ENCODE measurements at places on chromosomes 7 and 10.
A peak's percentile ranks its signal among the peaks of the same experiment; 100 is the strongest.

DNA sequence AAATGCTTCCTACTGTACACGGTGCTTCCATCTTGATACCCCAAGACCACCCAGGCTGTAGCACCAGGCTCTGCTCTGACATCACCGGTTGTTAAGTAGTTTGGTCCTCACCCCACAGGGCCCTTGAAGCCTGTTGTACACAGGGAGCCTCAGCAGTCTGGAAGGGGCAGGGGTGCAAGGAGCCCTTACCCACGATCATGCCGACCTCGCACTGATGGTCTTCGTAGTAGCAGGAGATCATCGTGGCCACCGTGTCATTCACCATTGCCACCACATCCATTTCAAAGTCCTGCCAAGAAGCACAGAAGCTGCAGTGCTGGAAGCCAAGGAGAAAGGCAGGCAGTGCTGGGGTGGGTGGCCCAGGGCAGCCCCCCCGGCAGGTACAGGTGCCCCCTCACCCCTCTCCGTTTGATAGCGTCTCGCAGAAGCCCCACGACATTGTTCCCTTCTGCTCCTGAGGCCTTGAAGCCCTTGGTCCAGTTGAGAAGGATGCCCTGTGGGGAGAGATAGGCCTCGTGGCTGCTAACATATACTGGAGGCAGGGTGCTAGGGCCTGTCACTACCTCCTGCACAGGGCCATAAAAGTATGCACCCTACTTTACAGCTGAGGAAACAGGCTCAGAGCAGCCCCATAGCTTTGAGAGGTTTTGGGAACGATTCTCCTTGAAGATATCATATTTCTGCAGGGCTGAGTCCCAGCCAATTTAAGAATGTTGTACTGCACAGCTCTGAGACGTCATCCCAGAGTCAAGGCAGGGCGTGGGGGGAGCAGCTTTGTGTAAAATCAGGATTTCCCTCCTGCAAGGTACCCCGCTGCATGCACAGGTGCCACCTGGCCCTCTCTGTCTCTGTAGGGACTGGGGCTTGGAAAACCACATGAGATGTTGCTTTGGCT, 8.7 kb upstream of the MYL7 start:
- DNase-seq = no peak

- peak; percentile 20 for DNase-seq
These were observed 1.9 kb upstream of the SGMS1 start for GRCh38 chr10:50625649-50626132.

GRCh38 chr10:46052791-46053375, 6.8 kb upstream of the MSMB start:
- no peak for DNase-seq

DNA sequence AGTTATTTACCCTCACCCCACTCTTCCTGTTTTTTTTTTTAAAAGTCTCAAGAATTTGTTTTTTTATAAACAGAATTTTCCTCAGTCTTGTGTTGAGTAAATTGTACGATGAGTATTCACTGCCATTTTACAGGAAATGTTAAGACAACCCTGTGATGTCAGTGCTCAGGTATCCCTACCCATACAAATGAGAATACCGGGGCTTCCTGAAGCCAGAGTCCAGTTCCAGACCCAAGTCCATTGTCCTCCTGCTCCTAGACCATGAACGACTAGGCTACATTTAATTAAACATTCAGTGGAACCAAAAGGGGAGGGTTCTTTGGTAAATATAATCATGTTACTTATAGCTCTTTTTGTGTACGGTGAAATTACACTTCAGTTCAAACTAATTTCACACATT, 79.2 kb downstream of the GNAI1 start:
- DNase-seq = no peak

DNA sequence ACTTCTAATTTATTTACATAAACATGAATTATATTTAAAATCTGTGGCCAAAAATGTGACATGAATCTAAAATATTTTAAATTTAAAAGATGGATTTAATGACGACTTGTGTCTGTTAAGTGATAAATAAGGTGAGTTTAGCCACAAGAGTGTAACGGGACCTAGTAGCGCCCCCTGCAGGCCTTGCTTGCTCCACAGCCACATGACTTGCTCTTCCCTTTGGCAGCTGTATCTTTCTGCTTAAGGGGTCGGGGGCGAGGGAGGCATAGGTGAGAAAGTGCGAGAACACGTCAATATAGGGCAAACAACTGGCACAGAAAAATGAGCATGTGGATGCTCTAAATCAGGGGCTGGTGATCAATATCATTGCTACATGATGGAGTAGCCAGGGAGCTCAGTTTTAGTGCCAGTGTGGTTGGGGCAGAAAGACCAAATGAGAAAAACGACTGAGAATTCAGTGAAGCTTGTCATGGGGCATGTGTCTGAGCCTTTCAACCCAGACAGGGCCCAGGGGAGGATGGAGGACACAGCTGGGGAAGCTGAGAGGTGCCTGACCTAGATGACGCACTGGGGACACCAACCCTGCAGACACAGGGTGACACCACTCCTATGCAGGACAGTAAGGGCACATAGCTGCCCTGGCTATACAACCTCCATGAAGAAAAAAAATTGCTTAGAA, 49.8 kb downstream of the PAXIP1 start:
- DNase-seq = peak; percentile 56

DNA sequence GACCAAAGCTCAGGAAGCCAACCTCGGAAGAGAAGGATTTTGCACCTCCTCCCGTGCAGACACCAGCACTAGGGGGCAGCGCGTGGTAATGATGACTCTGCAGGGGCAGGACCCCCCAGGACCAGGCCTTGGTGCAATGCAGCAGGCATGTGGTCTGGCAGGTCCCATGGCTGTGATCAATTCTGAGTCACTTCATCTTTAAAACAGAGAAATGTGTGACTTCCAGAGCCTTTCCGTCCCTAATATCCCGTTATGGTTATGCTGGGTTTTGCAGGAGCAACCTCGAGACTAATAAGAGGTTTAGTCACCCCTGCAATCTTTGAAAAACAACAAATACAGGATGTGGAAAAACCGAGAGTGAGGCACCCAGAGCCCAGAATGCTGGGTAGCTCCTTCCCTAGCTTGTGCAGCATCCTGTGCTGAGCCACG, 30.2 kb upstream of the GJD4 start:
- no peak for DNase-seq

DNA sequence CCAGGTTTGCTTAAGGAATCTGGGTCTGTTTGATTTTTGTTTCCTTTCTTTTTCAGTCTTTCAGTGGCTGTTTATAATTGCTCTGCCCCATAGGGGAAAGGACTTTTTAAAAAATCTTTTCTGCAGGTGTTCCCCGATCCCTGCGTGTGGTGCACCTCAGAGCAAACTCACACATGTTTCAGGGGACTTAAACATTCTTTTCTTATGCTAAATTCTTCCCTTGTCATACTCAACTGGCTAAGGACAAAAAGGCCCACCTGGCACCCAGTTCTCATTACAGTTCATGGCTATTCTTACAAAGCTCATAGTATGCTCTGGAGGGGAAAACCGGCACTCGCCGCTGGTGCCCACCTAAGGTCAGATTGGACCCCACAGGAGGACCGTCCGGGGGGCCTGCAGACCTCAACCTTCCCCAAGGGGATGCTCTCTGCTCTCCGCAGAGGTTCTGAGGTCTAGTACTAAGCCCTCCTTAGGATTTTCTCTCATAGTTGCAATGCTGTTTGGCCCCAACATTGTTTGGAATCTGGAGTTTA, 220.3 kb downstream of the HGF start:
- no peak for DNase-seq

DNA sequence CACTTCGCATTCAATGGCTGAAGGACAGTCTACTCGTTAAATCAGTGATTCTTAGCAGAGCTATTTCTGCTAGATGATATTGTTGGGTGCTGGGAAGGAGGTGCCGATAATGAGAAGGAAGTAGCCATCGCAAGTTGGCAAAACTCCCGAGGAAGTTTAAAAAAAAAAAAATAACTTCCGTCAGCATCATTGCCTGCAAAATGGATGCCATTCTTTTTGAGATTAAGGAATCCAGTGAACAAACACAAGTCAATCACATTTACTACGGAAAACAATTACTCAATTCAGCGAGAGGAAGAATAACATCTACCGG, 74.4 kb upstream of the SFMBT2 start:
- DNase-seq = no peak

- DNase-seq = no peak
These were observed 75.8 kb upstream of the CHST15 start for GRCh38 chr10:124168991-124169802.

- DNase-seq = no peak
These were observed 98.2 kb upstream of the NEBL start for GRCh38 chr10:20995123-20995987.

GRCh38 chr7:47231032-47231431, 350.9 kb downstream of the TNS3 start:
- no peak for DNase-seq

- DNase-seq = no peak
These were observed 41.7 kb upstream of the RBM33 start for GRCh38 chr7:155602750-155603149.

- peak; percentile 44 for DNase-seq
These were observed 20.2 kb upstream of the ASL start for GRCh38 chr7:66055321-66055956.

DNA sequence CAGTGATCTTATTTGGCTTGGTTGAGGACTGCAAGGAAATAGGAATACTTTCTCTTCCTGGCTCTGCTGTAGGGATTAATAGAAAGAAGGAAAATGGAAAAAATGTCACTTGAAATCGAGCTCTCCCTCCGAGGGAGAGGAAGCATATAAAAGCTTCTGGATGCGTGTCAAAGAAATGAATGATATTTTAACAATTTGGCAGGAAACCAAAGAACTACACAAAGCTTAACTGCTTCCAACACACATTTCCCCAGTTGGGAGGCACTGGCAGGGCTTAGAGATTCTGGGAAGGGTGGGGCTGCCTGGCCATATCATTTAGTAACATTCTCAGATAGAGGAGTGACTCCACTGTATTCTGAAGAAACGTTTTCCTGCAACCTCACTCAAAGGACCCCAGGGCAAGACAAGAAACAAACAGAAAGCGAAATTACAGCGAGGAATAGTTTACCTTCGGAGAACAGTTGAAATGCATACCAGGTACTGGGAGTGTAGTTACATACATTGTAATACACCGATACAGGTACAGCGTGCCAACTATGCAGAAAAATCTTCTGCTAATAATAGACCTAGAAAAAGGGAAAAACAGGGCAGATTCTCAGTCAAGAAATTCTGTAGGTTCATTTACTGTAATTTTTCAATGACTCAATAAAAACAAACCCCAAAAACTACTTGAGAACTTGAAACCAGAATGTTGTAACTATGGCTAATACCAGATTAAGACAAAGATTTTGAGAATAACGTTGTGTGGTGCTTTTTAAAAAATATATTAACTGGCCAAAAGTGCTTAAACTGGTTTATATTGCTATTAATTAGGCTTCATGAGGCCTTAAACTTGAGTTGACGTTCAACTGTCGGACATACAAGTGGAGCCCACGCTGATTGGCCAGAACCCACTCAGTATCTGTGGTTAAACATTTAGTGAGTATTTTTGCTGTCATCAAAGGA, 75.7 kb upstream of the ASAH2 start:
- DNase-seq = peak; percentile 94

GRCh38 chr7:112260911-112261310, 54.4 kb downstream of the ZNF277 start:
- DNase-seq = no peak

DNA sequence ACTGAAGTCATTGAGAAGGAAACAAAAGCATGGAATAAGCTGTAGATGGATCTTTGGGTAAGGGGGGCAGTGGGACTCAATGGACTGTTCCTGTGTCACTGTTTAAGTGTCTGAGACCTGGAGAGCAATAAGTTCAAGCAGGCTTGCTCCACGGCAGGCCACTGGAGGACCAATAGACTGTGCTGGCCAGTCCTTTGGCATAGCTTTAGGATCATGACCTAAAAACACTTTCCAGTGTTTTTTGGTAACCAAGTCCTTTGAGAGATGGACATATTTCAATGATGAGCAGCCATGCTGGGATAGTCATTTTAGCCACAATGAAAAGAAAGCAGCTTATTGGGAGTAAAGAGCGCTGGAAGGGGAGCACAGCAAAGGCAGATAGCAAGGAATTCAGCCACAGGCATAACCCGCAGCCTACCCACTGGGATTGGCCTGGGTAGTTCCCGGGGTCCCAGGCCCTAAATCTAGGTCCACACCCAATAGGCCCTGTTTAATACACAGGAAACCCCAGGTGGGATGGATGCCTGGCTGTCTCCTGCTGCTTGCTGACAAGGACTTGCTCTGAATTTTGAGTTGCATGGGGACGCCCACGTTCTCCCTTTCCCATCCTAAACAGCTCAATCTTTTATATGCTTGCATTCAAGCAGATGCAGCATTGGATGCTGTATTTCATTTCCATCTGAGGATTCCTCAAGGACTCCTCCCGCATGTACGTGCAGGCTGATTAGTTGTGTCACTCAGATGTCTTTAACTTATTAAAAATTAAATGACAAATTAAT, 727.2 kb downstream of the KCNMA1 start:
- DNase-seq = no peak

GRCh38 chr7:36232971-36233550, 80.0 kb downstream of the EEPD1 start:
- no peak for DNase-seq

DNA sequence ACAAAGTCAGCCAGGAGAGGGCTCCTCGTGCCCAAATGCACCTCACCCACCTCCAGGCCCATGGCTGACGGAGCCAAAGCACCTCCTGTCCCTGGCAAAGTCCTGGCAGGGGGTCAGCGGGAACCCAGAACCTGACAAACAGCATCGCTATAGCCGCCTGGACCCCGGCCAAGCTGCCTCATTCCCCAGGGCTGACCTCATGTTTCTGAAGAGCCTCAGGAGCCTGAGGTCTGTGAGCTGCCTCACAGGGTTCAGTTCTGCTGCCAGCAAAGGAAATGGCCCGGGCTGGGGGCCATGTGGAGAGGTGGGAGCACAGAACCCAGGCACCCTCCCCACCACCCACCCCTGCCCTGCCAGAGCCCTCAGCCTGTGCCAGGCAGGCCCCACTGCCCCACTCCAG, 4.2 kb upstream of the NANOS1 start:
- peak; percentile 88 for DNase-seq

DNA sequence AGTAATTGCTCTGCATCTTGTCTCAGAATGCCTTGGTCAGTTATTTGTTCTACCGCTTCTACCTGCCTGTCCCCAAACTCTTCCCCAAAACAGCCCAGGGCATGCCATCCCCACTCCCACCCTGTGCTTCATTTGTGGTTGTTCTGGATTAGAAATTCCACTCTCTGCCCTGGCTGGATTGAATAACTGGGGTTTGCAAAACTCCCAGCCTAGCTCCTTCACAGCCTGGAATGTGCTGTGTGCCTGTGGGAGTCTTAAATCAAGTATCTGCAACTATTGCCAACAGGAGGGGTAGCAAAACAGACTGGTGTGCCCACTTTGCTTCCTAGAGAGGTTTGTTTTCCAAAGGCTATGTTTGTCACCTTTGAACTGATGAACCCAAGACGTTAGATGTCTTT, 24.2 kb downstream of the TSPAN15 start:
- DNase-seq = no peak

All from MCF 10A (cell line).